ENCODE measurements at places on chromosomes 5 and 9.

- DNase-seq, result no peak
Measured at GRCh38 chr5:151144275-151144674, 13.3 kb downstream of the ANXA6 start.

DNA sequence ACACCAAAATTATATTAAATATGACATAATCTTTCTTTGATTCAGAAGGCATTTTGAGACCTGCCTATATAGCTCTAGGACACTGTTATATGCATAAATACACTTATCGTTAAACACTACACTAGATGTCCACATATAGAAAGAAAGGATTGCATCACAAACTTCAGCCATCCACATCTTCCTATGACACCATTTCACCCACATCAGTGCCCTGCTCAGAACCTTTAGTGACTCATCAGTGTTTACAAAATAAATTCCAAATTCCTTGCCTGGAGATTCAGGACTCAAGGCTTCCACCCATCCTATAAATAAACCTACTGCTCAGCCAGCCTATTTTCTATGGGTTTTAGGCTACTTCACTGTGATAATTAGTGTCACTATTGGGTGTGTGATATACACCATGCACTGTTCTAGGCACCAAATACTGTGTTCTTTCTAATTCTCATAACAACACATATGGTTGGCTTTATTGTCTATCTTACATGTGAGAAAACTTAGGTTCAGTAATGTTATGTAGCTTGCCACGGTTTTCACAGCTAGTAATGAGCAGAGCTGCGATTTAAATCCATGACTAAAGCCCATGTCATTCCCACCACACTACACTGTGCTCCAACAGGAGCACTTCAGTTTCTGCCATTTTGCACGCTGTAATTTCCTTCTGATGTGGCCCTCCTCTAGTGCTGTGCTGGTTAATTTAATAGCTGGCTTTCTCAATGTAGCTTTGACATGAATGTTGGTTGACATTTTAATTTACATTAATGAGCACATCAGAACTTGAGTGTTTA lies 103.3 kb downstream of the SREK1 start:
- no peak for DNase-seq

DNA sequence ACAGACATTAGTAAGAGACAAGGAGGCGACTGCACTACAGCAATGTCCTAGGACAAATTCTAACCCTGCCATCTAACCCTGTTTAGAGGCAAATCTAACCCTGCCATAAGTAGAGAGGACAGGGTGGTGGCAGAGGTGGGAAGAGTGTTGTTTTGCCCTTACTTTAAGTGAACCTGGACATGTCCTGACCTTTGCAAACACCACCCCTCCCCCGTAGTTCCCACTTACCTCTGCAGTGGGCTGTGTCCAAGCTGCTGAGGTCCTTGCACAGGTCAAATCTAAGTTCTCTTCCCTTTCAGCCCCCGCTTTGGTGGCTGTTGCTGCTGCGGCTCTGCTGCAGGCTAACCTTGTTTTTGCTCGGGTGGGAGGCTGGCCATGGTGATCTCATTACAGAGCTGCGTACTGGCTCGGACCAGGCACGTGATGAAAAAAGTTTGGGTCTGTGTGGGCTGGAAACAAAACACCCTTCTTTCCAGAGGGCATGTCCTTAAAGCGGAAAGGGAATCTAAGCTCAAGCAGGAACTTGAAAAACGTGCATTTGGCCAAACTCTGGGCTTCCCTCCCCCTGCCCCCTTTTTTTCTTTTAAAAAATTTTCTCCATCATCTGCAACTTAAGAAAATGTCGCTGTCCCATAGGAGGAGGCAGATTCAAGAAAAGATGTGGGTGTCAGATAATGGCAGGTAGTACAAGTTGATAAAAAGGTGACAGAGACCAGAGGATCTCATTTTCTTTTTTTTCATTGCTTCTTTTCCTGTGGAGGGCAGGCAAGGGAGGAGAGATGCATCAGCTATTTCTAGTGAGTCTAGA lies at the start of gene FAXDC2:
Gene FAXDC2 (minus strand): TSS at position 349 of the 808 bp plus-strand sequence. CDS start 12,425 bp downstream, outside the sequence.
- peak; percentile 80 for DNase-seq

DNA sequence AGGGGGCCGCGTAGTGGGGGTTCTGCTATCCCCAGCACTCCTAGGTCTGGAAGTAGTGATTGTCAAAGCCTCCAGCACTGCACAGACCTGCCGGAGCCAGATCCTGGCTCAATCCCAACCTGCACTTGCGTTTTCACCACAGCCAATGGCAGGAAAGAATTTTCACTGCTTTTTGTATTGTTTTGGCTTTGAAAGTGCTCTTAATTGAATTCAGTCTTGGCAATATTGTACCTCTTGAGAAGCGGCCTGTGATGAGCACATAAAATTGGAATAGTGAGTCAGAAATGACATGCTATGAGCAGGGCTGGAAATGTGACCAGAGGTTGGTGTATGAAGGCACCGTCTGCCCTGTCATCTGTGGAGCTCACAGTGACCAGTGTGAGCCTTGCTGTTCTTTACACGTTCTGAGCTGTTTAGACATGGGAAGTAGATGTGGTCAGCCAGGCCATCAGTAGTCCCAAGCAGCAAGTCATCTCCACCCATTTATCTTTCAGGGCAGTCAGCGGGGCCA lies 41.5 kb downstream of the SECISBP2 start:
- DNase-seq, result no peak

- peak; percentile 31 for DNase-seq
Measured at GRCh38 chr9:17531642-17532254, 47.1 kb upstream of the SH3GL2 start.

GRCh38 chr5:37859805-37860204 lies 20.0 kb upstream of the GDNF start:
- no peak for DNase-seq

DNA sequence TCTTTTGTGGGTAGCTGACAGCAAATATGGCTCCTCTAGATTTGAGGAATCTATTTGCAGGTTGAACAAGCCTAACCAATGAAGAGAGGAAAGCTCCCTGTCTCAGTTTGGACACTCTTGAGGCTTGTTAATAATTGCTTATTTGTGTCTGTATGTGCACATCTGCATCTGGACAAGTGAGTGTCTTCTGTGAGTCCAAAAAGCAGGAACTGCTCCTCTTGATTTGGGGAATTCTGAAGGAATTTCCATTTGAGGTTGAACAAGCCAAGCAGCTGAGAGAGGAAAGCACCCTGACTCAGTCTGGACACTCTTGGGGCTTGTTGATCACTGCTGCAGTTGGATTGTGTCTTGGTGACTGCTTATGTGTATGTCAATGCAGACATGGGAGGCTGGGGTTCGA lies 211.6 kb downstream of the DTWD2 start:
- DNase-seq, result no peak

- no peak for DNase-seq
Measured at GRCh38 chr5:151449839-151450238, 2.4 kb downstream of the SLC36A1 start.

DNA sequence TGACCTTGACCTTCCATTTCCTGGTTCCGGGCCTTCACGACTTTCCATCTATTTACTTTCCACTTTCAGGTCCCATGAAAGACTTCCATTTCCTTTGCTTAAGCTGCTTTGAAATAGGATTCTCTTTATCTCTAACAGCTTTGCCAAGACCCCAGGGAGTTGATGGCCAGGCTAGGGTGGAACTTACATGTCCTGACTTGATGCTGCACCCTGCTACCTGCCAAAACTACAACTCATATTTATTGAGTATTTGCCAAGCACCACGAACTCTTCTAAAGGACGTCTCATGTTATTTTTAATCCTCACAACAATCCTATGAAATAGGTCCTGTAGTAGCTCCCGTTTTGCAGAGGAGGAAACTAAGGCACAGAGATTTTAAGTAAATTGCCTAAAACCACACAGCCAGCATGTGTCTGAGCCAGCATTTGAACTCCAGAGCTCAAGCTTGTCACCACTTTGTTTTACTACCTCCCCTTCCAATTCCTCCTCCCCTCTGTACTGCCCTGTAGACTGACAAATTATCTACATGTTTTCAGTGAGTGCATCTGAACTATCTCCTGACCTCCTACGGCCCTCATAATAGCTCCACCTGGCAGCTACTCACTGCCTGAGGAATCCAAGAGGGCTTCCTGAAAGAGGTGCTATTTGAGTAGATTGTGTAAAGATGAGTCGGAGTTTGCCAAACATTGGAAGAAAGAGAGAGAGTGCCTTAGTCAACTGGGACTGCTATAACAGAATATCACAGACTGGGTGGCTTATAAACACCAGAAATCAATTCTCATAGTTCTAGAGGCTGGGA lies 38.4 kb upstream of the SMIM23 start:
- no peak for DNase-seq

DNA sequence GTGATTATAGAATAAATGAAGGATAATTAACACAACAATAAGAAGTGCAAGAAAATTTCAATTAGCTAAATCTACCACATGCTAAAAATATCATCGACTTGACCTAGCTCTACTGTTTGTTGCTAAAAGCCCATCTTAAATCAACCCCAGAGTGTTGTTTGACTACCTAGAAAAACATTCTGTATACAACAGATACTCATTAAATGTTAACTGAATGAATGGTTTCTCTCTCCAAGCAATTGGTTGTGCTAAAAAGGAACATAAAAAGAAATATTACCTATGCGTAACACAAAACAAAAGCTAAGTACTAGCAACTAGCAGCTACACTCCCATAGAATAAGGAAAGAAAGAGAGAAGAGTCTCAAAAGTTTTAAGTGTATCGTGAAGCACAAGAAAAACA lies 5.5 kb upstream of the PLPP6 start:
- DNase-seq, result no peak

DNA sequence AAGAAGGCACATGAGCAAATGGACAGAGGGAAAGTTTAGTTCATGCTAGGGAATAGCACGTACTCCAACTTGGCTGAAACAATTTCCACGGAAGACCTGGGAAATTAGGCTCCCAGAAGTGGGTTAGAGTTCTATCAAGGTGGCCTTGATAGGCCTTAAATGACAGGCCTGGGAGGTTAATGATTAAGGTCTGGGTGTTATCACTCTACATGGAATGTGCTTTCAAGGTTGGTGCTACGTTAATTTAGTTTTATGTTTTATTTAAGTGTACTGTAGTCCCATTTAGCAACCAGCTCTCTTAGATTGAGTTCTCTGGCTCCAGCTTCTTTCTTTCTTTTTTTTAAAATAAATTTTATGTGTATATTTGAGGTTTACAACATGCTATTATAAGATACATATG lies 121.4 kb upstream of the MEF2C start:
- no peak for DNase-seq

DNA sequence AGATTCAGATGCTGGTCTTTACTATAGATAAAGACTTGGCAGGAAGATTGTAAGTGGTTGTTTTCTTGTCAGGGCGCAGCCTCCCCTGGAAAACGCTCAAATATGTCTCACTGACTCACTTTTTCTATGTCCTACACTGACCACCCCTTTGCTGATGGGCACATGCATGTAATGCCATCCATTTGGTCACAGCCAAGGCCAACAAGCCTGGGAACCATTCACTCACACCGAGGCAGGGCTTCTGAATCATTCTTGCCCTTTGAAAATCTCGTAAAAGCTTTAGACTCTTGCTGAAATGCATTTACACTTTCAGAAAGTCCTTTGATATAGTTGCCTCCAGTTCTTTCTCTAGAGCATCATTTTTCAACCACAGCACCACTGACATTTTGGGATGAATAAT lies 249.4 kb downstream of the ACTL7B start:
- DNase-seq, result no peak

DNA sequence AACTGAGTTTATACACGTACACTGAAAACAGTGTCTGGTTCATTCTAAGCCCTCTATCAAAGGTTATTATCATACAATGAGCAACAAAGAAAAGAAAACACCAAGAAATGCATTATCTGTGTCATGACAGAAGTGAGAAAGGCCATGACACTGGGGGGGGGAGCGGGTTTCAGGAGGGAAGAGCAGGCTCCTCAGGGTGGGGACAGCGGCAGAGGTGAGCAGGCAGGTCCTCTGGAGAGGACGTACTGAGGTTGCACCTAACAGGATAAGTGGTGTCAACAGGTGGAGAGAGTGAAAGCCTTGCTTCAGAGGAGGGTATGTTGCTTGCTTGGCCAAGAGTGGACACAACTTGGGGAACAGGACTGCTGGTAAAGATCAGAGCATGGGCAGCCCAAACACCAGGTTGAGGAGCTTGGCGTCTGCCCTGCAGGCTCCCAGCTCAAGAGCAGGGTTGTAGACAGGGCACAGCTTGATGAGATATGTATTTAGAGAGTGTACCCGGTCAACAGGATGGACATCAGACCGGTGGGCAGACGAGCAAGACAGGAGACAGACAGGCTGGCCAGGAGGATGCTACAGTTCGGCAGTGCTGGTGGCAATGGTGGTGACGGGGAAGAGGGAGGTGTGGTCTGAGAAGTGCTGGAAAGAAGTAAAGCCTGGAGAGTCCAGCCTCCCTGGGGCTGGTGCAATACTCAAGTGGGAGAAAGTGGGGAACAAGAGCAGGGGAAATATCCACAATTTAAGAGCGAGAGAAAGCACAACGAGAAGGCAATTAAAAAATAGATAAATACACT lies 10.3 kb downstream of the WHRN start:
- DNase-seq, result no peak

DNA sequence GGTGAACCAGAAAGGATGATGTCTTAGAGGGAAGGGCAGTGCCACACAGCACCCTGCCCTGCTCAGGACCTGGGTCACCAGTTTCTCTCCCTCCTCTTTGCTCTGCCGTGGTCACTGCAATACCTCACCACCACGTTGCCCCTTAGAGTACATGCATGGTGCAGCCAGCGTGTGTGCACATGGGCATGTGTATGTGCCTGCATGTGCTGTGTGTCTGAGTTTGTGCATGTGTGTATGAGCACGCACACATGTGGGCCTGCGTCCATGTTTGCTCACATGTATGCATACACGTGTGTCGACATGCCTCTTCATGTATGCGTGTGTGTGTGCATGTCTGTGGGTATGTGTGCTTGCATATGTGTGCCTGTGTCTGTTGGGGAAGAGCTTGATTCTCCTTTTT lies 41.5 kb upstream of the SEMA4D start:
- DNase-seq, result no peak

GRCh38 chr9:37916471-37917312 lies 12.8 kb upstream of the SLC25A51 start:
- DNase-seq, result no peak

- no peak for DNase-seq
Measured at GRCh38 chr9:3271581-3271980, 254.2 kb downstream of the RFX3 start.

DNA sequence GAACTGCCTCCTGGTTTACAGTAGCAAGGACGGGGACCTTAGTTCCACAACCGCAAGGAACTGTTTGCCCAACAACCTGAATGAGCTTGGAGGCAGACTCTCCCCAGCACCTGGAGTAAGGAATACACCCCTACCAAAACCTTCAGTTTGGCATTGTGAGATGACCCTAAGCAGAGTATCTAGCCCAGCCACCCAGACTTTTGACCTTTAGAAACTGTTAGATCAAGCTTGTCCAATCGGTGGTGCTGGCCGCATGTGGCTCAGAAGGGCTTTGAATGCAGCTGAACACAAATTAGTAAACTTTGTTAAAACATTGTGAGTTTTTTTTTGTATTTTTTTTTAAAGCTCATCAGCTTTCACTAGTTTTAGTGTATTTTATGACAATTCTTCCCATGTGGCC lies 86.9 kb upstream of the C9orf72 start:
- no peak for DNase-seq

- no peak for DNase-seq
Measured at GRCh38 chr9:110599468-110599867, 19.9 kb upstream of the SVEP1 start.

Data from hippocampal formation (tissue), 2 donors.